AG08395 (cell line): ENCODE measurements at places on chromosomes 6 and 20.

DNA sequence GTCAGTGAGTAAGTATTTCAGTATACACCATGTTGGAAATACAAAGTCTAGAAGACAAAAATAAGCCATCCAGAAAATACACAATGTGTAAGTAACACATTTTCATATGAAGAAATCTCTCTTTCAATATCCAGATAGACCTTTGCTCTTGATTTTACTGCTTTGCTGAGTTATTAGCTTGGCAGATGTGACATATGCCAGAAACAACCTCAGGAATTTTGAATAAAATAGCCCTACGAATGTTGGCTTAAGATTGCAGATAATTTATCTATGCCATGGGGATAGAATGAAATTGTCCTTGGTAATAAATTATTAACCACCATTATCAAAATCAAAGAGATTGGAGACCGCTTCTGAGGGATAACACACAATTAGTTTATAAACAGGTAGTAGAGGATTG lies 1036.9 kb upstream of the EPHA7 start:
- DNase-seq: no peak

DNA sequence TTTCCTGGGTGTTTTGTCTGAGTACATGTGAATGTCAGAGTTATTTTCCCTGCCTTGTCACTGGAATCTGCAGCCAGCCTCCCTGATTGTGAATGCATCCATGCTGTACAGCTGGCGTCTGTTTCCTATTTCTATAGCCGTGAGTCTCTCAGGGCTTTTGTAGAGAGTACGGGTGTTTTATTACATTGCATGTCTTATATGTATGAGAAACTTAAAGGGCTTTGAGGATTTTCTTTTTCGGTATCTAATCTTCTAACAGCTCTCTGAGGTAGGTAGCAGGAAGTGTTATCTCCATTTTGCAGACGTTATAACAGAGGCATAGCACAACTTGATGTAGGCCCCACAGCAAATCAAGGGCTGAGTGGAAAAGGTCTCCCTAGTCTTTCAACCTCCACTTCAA lies 272.9 kb downstream of the PRL start:
- DNase-seq: no peak

- DNase-seq: no peak
These were observed 3.1 kb upstream of the BTN2A1 start for GRCh38 chr6:26454631-26455030.

GRCh38 chr6:158767709-158768108 lies 51.5 kb downstream of the EZR start:
- no peak for DNase-seq

GRCh38 chr6:14966096-14966905 lies 279.6 kb upstream of the JARID2 start:
- peak; percentile 40 for DNase-seq

DNA sequence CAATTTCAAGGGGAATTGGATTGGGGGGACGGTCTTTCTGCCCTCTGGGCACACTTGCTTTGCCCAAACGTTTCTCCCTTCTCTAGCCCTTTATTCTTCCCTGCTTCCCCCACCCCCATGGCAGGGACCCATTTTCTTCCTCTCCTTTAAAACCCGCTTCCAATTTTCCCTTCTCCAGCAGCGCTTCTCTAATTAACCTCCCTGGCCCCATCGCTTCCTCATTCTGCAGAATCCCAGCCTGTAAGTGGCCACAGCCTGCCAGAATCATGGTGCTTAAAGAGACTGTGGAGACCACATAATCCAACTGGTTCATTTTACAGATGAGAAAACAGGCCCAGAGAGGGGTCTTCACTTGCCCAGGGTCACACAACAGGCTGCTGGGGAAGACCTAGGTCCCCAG lies 61.4 kb downstream of the CPNE5 start:
- DNase-seq: no peak

DNA sequence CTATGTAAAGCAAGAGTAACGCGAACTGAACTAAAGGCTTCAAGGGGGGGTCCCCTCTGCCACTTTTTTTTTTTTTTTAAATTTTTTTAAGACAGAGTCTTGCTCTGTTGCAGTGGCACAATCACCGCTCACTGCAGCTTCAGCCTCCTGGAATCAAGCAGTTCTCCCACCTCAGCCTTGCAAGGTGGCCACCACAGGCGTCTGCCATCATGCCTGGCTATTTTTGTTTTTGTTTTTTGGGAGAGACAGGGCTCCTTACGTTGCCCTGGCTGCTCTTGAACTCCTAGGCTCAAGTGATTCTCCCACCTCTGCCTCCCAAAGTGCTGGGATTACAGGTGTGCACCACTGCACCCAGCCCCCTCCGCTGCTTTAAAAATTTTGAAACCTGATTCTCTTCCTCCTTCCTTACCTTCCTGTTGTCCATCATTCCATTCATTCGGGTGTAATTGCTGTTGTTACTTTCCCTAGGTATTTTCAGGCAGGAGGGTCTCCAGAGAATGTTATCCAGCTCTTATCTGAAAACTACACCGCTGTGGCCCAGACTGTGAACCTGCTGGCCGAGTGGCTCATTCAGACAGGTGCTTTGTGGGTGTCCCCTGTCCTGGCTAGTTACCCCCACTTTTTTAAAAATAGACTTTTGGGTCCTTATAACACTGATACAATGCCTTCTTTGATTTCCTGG lies 5.4 kb downstream of the NELFCD start:
- no peak for DNase-seq

GRCh38 chr6:137944793-137945498 lies 77.9 kb downstream of the TNFAIP3 start:
- DNase-seq: peak; percentile 60
